ENCODE measurements at places on chromosomes 13 and 19.

GRCh38 chr13:53343361-53343744 lies 314.7 kb downstream of the OLFM4 start:
- DNase-seq, result no peak

DNA sequence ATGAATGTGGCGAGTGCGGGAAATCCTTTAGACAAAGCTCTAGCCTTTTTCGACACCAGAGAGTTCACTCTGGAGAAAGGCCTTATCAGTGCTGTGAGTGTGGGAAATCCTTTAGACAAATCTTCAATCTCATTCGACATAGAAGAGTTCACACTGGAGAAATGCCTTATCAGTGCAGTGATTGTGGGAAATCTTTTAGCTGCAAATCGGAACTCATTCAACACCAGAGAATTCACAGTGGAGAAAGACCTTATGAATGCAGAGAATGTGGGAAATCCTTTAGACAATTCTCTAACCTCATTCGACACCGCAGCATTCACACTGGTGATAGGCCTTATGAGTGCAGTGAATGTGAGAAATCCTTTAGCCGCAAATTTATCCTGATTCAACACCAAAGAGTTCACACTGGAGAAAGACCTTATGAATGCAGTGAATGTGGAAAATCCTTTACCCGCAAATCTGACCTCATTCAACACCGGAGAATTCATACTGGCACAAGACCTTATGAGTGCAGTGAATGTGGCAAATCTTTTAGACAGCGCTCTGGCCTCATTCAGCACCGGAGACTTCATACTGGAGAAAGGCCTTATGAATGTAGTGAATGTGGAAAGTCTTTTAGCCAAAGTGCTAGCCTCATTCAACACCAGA lies 5.7 kb downstream of the ZNF551 start:
- DNase-seq, result no peak

- DNase-seq, result no peak
These were observed 65.3 kb upstream of the MCF2L start for GRCh38 chr13:112903606-112904195.

- no peak for DNase-seq
These were observed 6.5 kb upstream of the CIRBP start for GRCh38 chr19:1262623-1263123.

- DNase-seq, result no peak
These were observed 106.0 kb downstream of the RAP2A start for GRCh38 chr13:97539651-97540610.

DNA sequence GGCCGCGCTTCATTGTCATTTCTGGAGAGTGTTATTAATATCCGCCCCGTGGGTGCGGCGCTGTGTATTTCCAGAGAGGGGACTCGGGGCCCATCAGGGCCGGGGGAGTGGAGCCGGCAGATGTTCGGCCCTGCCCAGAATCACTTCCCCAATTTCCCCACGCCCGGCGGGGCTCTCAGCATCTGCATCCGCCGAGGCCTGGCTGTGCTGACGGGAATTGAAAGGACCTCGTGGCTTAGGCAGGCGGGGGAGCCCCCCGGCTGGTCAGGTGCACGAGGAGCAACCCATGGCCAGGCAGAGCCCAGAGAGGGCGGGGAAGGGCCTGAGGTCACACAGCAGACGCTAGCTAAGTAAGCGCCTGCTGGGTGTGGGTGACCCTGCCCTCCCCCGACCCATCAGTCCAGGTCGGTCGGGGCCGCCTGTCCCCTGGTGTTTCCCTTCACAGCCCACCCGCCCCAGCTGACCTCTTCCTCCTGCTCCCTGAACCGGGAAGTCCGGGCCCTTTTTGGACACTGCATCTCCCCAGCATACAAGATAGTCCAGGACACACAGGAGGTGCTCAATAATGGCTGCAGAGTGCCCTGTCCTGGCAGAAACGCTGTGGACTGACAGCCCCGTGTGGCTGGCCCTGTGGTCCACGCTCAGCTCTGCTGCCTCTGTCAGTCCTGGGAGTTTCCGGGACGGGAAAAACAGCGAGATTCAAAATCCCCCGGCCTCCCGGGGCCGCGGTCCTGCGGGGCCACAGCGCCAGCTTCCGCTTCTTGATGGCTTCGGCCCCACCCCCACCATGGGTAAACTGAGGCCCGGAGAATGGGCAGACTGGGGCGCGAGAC lies 22.1 kb downstream of the ARID3A start:
- DNase-seq, result no peak

DNA sequence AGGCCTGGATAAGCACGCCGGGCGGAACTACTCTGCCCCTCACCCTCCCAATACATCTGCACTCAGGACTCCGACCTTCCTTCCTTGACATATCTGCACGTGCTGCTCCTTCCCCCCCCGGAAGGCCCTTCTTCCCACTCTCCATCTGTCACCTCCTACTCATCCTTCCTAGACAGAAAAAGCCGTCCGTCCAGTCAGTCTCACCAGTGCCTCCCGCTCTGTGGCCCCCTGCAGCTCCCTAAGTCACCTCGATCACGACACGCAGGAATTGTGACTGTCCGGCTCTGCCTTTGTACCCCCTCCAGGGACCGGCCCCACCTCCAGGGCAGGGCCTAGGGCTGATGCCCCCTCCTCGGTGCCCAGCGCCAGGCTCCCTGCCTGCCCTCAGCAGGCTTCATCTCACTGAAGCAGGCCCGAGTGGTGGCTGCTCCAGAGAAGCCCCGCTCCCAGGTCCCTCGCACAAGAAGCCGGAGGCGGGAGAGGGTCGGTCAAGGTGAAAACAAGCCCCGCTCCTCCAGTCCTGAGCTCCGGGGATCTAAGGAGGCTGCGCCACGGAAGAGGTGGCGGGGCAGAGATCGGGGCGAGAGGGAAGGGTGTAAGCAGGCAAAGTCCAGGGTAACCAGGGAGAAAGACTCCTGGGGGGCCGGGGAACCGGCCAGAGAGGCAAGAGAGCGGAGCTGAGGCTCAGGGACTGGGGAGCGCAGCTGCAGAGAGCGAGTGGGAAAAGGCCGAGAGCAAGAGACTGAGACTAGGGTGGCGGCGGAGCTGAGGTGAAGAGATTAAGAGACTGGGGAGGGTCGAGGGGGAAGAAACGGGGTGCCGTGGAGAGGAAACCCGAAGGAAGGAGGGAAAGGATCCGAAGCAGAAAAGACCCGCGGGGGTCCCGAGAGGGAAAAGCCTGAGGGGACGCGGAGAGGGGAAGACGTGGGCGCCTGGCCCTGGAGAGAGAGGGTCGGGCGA lies 1.1 kb downstream of the PPP6R1 start:
- no peak for DNase-seq

DNA sequence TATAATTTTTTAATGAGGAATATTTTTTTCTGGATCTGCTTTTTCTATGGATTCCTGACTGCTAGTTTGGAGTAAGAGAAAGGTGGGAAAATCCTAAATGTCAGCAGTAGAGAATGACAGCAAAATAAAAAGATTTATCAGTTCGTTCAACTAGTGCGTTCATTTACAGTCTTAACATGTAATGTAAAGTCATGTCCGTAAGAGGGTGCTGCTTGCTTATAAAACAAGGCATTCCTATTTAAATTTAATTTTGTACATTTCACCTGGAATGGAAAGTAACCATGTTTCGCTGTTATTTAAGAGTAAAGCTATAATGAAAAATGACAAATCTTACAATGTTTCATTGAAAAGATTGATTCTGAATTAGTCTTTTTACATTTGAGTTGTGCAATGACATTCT lies 76.6 kb downstream of the ZMYM2 start:
- DNase-seq, result no peak

DNA sequence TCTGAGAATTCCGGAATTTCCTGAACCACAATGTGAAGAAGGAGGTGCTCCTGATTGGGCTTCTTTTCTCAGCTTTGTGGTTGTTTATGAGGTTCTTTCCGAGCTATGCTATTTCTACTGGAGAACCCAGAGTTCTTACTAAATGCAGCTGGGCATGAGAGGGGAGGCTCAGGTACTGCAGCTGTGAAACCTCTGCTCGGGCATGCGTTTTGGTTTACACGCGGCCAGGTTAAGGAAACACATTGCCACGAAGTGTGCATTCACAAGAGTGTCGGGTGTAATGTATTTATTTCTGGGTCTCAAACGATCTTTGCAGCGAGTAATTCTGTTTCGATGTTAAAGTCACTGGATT lies 661 bp upstream of the MIR17HG start:
- no peak for DNase-seq

DNA sequence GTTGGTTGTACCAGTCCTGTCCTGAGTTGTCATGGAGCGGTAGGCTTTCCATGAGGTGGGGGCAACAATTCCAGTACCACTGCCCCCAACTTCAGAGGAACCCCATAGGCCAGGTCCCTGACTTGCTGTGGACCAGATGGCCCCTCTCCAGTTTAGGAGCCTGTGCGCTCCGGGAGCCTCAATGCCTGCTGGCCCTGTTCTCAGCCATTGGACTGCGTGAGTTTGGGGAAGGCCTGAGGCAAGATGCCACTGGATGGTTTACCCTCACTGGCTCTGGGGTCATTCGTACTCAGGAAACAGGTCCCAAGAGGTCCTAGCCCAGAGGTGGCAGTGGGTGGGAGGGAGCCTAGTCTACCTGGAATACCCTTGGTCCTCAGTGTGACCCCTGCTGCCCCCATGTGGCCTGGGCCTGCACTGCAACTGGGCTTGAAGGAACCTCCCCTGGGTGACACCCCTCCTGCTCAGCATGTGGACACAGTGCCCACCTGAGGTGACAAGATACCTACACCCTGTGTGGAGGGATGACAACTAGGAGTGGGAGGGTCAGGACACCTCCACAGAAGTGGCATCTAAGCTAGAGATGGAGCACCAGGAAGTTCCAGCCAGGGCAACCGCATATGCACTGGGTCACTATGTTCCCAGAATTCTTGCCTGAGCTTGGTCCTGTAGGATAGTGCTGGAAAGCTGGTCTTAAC lies 6.0 kb upstream of the PRR19 start:
- no peak for DNase-seq

GRCh38 chr19:42942187-42942789 lies 5.3 kb upstream of the PSG7 start:
- no peak for DNase-seq

DNA sequence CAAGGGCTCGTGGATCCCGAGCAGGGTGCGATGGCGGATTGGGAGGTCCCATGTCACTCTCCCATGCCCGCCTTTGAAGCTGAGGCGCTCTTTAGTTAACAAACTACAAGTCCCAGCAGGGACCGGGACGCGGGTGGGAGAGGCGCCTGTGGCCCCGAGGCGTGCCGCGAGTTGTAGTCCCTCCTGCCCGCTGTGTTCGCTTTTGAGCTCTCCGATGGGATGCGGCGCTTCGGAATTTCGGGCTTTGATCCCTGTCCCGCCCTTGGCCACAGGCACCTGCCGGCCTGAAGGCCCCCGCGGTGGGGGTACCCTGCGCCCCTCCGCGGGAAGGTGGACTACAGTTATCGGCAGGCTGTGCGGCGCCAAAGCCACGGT lies 11.0 kb downstream of the CYTH2 start:
- DNase-seq, result no peak

DNA sequence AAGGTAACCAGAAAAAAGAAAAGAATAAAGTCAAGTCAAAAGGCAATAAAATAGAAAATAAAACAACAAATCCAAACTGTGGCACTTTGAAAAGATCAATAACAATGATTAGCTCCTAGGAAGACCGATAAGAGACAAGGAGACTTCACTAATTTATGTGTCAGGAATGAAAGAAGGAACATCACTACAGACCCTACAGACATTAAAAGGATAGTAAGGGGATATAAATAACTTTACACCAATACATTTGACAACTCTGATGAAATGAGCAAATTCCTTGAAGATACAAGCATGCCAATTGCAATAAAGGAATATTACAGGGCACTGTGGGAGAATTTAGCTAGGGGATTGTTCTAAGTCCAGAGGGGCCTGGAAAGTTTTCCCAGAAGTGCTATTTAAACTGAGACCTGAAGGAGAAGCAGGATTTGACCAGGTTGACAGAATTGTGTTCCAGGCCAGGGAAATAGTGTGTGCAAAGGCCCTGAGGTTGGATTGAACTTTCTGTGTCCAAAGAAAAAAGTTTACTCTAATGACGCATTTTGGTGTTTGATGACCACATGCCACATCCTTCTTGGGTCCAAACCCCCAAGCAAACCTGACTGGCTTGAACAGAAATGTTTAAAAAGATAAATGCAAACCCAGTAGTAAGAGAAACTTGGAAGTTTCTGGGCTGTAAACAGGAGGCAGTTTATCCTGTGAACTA lies 1.6 kb upstream of the C19orf38 start:
- no peak for DNase-seq

GRCh38 chr13:99792079-99792921 lies 179.3 kb downstream of the ZIC5 start:
- no peak for DNase-seq

GRCh38 chr19:55466241-55466614 lies 1.7 kb upstream of the C19orf85 start:
- DNase-seq, result no peak
